Right renal pelvis (tissue), 4 donors: ENCODE measurements at places on chromosomes 3 and 15. TPM values are rescaled to one million over a fixed set of nuclear protein-coding genes. Genes with fewer than 3 reads are reported as not detected.

DNA sequence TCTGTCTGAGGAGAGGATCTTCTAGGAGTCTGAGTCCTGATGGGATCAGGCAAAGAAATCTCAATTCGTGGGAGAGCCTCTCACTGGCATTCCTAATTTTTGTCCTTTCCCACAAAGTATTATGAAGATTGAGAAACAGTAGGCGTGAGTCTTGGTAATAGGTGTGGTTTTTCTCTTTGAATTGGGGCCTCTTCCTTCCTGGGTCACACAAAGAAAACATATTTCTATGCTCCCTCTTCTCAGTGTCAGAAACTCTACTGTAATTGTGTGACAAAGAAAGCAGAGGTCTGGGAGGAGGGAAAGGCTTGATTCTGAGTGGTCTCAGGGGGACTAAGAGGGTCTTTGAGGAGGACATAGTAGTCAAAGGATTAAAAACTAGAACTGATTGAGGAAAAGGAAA, 6.0 kb downstream of the GABRR3 start:
- no peak for DNase-seq

Gene KNG1
- polyA plus RNA-seq, result 179 TPM

Gene C2CD4A
- 0.38 TPM for polyA plus RNA-seq

Gene TRIM42
- polyA plus RNA-seq, result not detected

DNA sequence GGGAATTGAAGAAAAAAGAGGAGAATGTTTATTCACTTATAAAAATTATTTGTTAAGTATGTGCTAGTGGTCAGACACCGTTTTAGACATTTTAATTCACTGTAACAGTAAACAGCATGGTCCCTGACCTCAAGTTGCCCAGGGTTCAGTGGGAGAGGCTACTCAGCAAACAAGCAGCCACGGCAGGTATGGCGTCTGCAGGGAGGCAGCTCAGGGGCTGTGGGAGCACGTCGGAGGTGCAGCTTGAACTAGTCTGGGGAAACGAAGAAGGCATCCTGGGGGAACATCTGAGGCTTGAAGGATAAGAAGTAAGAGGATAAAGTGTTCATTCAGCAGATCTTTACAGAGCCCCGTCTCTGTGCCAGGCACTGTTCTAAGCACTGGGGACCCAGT, 66.0 kb downstream of the CRTC3 start:
- no peak for DNase-seq

Gene RARB
- 47.0 TPM for polyA plus RNA-seq
